ENCODE measurements at places on chromosomes 6 and 20. TPM values are rescaled to one million over a fixed set of nuclear protein-coding genes. Genes with fewer than 3 reads are reported as not detected.

The RPN2 gene
- total RNA-seq, result 132 TPM

The SLC17A3 gene
- not detected for total RNA-seq

The GPX5 gene
- not detected for total RNA-seq

The LAMA5 gene
- total RNA-seq, result 35.8 TPM

All from gastrocnemius medialis (tissue), 4 donors.